Bone marrow (tissue), 2 donors: ENCODE measurements at places on chromosomes 11 and 22.

- DNase-seq = peak; percentile 90
Observed at GRCh38 chr11:119196833-119197483, 9.2 kb upstream of the CBL start.

GRCh38 chr11:107562647-107563208 is 2.8 kb downstream of the ALKBH8 start:
- peak; percentile 2 for DNase-seq

GRCh38 chr11:59573216-59573615 is 42.4 kb downstream of the OSBP start:
- DNase-seq = no peak

DNA sequence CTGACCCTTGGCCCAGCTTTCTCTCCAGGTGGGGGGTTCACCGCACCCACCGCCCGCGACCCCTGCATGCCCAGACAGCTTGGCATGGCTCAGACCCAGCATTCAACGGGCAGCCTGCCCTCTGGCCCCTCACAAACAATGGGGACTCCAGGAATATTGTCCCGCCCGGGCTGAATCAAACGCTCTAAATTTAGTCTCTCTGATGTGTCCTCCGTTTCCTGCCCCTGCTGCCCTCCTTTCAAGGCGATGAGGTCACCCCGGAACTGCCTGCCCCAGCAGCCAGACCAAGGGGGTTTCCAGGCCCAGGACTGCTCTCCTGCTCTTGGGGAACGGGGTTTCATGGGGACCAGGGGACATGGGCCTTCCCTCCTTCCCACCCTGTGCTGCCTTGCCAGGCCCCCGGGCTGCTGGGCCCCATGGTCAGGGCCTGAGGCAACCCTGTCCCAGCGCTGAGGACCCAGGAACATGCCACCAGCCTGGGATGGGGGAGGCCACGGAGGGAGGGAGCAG is 10.1 kb upstream of the PDGFB start:
- no peak for DNase-seq

DNA sequence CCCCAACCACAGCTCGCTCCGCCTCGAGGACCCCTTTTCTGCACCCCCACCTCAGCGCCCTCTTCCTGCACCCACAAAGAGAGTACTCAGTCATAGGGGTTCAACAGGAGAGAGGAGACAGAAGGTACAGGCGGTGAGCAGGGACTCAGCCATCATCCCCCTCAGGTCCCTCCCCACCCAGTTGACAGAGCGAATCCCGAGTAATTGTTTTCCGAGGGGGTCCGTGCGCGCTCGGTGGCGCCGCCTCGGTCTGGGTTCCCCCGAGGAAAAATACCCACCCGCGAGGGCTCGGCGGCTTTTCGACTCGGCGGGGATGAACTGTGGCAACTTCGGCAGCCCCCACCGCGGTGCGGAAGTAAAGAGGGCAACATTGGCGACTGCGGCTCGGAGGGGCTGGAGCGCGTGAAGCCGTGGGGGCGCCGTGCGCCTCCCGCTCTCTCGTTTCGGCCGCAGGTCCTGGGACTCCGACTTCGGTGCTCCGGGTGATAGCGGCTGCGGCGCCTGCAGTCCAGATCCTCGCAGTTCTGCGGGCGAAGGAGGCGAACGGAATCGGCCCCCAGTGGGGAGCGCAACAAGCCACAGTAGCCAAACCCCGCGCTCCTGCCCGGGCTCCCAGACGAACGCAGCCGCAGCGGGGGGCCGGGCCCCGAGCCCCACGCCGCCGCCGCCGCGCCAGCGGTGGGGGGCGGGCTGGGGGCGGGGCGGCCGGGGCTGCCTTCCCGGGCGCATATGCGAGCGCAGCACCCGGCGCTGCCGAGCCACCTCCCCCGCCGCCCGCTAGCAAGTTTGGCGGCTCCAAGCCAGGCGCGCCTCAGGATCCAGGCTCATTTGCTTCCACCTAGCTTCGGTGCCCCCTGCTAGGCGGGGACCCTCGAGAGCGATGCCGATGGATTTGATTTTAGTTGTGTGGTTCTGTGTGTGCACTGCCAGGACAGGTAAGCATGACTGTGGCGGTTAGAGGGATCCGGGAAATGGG is at the start of gene NELL1:
Gene NELL1, plus strand, starts transcription at position 743 of the 976 bp plus-strand sequence.
- DNase-seq = no peak

DNA sequence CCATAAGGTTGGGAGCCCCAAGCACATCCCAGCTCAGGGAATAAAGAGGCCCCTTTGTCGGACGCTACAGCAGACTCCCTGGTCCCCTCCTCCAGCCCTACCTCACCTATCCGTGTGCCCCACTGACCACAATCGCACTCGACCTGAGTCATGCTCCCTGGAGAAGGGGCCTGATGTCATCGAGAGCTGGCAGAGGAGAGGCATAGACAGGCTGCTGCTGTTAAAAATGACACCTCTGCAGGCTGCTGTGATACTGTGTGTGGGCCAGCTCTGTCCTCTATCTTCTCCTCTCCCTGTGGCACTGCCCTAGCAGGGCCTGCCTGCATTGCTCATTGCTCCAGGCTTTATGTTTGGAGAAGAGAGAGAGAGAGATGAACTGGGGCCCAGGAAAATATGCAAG is 123.4 kb upstream of the SYT13 start:
- no peak for DNase-seq

- DNase-seq = no peak
Observed at GRCh38 chr11:22304337-22304961, 33.7 kb upstream of the SLC17A6 start.

DNA sequence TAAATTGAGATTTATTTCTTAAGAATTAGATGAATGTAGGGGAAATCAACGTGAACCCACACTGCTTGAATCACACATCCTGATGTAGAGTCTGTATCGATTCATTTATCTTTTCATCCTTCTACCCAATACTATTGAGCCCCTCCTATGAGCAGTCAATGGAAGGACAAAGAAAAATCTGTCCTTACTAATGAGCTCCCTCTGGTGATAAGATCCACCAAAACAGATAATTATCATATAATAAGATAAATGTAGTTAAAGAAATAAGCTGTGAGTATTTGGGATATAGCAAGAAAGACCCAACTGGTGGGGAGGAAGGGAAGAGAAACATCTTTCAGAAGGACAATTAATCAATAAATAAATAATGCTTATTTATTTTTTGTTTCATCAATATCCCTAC is 385.1 kb upstream of the CCDC90B start:
- DNase-seq = no peak

- DNase-seq = no peak
Observed at GRCh38 chr11:129787532-129788155, 28.0 kb upstream of the TMEM45B start.

DNA sequence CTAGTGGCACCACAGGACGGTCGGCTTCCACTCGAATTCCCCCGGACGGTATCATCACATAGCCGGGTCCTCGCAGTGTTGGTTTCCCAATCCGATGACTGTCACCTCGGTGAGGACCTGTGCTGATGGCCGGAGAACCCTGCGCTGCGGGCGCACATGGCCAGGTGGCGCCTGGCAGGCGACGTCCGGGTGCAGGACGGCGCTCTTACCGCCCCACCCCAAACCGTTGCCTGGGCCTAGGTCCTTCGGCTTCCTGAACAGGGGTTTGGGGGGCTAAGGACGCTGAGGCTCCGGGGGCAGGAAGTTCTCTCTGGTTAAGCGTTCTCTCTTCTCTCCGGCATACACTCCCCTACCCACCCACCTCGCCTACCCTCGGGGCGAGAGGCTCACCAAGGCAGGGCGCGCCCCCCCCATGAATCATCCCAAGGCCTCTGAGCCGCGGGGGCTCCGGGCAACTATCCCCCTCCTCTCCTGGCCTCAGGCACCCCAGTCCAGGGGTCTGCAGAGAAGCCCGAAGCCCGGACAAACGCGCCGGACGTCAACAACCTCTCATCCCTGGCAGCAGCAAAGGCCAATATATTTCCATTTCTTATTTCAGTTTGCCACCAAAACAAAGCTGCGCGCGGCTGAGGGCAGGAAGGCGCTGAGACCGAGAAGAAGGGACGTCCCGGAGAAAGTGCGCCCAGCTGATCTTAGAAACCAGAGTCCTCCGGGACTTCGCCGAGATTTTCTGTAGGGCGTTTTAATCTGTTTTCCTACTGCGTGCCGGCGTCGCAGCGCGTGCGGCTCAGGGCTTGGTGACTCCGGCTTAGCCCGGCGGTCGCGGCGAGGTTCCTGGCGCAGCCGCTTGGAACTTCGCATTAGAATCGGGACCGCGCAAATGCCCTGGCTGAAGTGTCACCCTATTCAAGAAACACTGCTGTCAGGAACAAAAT is 5.6 kb downstream of the ALX4 start:
- DNase-seq = no peak

GRCh38 chr11:69828276-69828970 is 9.2 kb upstream of the FGF3 start:
- no peak for DNase-seq

- DNase-seq = no peak
Observed at GRCh38 chr11:89490981-89491690, at the start of gene NOX4. Gene NOX4, minus strand, starts transcription at chr11:89491375. Its CDS starts 129 bp downstream, at chr11:89491246.

- DNase-seq = no peak
Observed at GRCh38 chr22:16959345-16959930, 48.6 kb downstream of the GAB4 start.

- no peak for DNase-seq
Observed at GRCh38 chr22:49550141-49550430, 277.6 kb downstream of the BRD1 start.

DNA sequence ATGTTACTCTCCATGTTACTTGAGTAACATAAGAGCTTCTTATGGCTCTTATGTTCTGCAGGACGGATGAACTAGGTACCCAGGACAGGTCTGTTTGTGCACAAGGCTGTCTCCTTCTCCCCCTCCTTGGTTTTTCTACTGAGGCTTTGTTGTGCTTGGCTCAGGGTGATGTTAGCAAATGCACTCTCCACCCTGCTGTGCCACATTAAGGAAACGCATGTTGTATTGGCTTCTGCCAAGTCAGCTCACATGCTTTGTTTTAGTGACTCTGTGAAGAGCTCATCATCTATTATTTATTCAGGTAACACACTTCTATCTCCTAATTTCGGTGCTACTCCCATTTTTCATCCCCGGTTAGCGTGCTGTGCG is 108.3 kb downstream of the PTPRJ start:
- DNase-seq = no peak

DNA sequence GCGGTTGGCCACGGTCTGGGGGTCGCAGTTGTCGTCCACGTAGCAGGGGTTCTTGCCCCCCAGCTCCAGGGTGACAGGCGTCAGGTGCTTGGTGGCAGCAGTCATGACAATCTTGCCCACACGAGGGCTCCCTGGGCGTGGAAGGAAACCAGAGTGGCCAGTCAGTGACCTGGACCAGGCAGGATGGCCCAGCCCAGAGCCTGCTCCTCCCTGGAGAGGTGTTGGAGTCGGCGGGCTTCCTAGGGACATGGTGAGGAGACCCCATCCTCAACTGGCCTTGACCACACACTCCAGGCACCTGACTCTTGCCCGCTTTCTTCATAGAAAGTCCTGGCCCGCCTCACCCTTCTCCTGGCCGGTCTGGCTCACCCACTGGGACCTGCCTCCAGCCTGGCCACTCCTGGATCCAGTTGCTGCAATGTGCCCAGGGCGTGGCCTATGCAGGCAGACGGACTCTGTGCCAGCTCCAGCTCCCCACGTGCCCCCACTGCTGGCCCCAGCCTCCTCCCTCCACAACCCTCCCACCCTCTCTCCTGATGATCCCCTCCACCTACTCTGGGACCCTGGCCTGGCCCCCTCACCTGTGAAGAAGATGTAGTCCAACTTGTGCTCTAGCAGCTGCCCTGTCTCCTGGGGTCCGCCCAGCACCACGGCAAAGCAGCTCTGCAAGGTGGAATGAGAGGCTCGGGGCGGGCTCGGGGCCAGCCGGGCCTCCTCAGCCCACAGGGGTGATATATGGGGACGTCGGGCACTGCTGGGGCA is 8.7 kb downstream of the ALDH3B2 start:
- DNase-seq = no peak
